ENCODE measurements at places on chromosomes 4 and X.

DNA sequence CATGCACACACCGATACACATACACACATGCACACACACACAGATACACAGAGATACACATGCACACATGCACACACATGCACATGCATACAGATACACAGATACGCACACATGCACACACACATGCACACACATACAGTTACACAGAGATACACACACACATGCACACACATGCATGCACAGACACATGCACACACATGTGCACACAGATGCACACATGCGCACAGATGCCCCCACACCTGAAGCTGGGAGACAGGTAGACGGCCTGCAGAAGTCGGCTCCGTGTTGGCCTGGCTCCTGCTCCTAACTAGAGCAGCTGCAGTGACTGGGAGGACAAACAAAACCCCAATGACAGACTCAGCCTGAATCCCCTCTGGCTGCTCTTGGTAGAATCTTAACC, 46.8 kb downstream of the PSAPL1 start:
- H3K27me3 ChIP-seq, result peaks cover 6% of the 10 kb centered on the region
- H3K36me3 ChIP-seq, result no peaks in the 10 kb centered on the region
- no peak overlapping the region for H3K4me3 ChIP-seq
- no peak overlapping the region for H3K27ac ChIP-seq
- H3K4me1 ChIP-seq, result peaks cover 4% of the 10 kb centered on the region

- peak; percentile 50 for DNase-seq
- H3K27ac ChIP-seq, result no peak overlapping the region
- peaks cover 4% of the 10 kb centered on the region for H3K4me1 ChIP-seq
- H3K36me3 ChIP-seq, result no peaks in the 10 kb centered on the region
Observed at GRCh38 chrX:19728915-19729314, 158.5 kb downstream of the SH3KBP1 start.

GRCh38 chr4:35649778-35650177, 594.5 kb downstream of the ARAP2 start:
- H3K4me3 ChIP-seq, result no peak overlapping the region
- no peaks in the 10 kb centered on the region for H3K27me3 ChIP-seq
- H3K4me1 ChIP-seq, result no peaks in the 10 kb centered on the region

GRCh38 chr4:141455651-141456050, 180.7 kb upstream of the IL15 start:
- H3K27ac ChIP-seq, result no peak overlapping the region
- no peaks in the 10 kb centered on the region for H3K36me3 ChIP-seq
- no peak overlapping the region for H3K4me3 ChIP-seq
- H3K27me3 ChIP-seq, result no peaks in the 10 kb centered on the region
- no peaks in the 10 kb centered on the region for H3K4me1 ChIP-seq

GRCh38 chr4:174582463-174582862, 60.2 kb upstream of the HPGD start:
- H3K27ac ChIP-seq, result no peak overlapping the region
- no peaks in the 10 kb centered on the region for H3K36me3 ChIP-seq
- peaks cover 6% of the 10 kb centered on the region for H3K4me1 ChIP-seq
- no peak overlapping the region for H3K4me3 ChIP-seq

- no peaks in the 10 kb centered on the region for H3K27me3 ChIP-seq
- H3K36me3 ChIP-seq, result no peaks in the 10 kb centered on the region
- H3K4me1 ChIP-seq, result peaks cover 26% of the 10 kb centered on the region
- peak overlapping the region; percentile 7 for H3K4me3 ChIP-seq
Observed at GRCh38 chrX:29662759-29663503, 552.4 kb upstream of the MAGEB2 start.

GRCh38 chr4:157220371-157220881, at the start of gene GRIA2:
GRIA2 (plus strand) TSS chr4:157220728; CDS start chr4:157221043, 315 bp downstream.
- peak; percentile 53 for DNase-seq
- peaks cover 26% of the 10 kb centered on the region for H3K27me3 ChIP-seq
- H3K4me3 ChIP-seq, result peak within 1 kb of the TSS; percentile 80
- H3K4me1 ChIP-seq, result peaks cover 18% of the 10 kb centered on the region

GRCh38 chr4:113350576-113350975, 301.1 kb downstream of the ANK2 start:
- H3K27ac ChIP-seq, result no peak overlapping the region
- peaks cover 23% of the 10 kb centered on the region for H3K27me3 ChIP-seq
- no peak for DNase-seq
- H3K4me1 ChIP-seq, result peaks cover 6% of the 10 kb centered on the region
- H3K4me3 ChIP-seq, result no peak overlapping the region

GRCh38 chr4:148225639-148226038, 216.6 kb downstream of the NR3C2 start:
- no peaks in the 10 kb centered on the region for H3K36me3 ChIP-seq
- peak; percentile 35 for DNase-seq
- no peak overlapping the region for H3K27ac ChIP-seq

Data from astrocyte (in vitro differentiated cells and primary cell).